Activated CD4-positive, CD25-positive, alpha-beta regulatory T cell treated with anti-CD3 and anti-CD28 coated beads, Interleukin-2, amount 50 U/mL, for 16 hours (primary cell): ENCODE measurements at places on chromosomes 1 and 21.

- no peak for DNase-seq
Observed at GRCh38 chr1:54461731-54462596, 55.8 kb upstream of the SSBP3 start.

DNA sequence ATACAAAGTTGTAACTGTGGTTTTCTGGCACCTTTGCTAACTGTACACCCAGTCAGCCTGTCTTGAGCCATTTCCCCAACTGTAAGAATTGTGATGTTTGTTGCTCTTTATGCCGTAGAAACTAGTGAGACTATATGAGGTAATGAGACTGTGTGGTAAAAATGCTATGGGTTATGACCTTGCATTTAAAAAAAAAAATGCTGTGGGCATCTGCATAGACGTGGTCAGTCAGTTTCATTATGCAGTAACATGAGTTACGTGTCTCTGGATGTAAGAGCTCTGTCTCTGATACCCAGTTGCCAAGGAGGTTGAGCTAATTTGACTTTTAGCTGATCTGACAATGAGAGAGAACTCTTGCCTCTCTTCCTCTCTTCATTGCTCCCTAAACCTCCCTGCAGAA, 80.6 kb upstream of the LAMC2 start:
- DNase-seq = no peak

- no peak for DNase-seq
Observed at GRCh38 chr1:41537788-41538351, 53.4 kb upstream of the EDN2 start.

- no peak for DNase-seq
Observed at GRCh38 chr1:23869051-23869450, 961 bp upstream of the FUCA1 start.

- DNase-seq = no peak
Observed at GRCh38 chr1:162040657-162041056, 17.0 kb upstream of the OLFML2B start.

DNA sequence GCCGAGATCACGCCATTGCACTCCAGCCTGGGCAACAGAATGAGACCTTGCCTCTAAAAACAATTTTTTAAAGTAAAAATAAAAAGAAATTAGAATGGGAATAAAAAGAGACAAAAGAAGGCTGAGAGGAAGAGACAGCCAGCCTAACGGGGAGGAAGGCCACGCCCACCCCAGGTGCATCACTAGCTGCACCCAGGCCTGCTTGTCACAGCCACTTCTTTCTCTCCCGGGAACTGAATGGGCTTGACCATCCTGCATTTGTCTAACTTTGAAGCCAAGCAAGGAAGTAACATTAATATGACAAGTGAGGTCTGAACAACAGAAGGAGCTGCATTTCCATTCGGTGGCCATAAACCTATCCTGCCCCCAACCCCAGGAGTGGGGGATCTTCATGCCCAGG, 20.8 kb upstream of the EFNA1 start:
- no peak for DNase-seq

DNA sequence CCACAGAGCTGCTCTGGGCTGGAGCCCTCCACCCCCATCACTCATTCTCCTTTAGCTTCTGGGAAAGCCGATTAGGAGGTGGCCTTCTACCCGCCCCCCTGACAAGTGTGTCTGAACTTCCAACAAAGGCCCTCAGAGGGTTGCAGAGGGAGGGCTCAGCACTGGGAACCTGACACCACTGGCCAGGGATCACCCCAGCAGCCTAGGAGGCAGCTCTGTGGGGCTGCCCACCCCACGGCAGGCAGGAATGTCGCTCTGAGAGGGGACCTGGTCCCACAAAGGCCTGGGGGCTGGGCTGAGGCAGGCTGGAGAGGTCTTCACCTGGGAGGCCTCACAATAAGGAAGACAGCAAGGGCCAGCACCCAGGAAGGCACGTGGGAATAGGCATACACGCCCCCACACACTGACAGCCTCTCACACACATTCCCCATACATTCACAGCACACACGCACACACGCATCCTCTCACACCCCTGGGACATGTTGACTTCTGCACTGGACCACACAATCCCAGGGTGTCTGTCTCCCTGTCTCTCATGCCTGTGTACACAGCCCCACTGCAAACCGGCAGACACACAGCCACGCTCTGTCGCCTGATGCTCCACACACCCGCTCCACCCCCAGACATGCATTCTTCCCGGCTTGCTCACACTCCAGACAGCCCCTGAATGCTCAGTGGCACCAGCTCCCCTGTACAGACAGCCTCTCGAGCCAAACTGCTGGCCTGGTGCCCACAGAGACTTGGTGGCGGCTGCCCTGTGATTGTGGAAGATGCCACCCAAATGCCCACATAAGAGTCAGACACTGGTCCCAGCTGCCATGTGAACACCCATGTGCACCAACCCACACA, 30.7 kb downstream of the DMBX1 start:
- DNase-seq = no peak

DNA sequence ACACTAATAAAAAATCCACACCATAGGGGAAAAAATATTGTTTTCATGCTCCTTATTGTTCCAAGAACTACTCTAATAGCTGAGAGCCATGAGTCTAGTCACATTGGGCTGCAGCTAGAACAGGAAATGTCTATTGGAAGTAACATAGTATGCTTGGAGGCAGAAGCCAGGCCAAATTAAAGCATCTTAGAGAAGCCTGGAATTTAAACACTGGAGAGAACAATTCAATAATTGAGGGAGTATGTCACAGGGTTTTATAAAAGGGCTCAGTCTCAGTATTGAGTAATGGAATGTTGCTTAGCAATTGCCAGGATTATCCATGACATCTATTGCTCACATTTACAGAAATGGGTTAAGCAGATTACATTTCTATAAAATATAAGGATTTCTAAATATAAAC, 471.3 kb downstream of the LMO4 start:
- no peak for DNase-seq
